ENCODE measurements at places on chromosomes 2 and 18.
A peak's percentile ranks its signal among the peaks of the same experiment; 100 is the strongest.

DNA sequence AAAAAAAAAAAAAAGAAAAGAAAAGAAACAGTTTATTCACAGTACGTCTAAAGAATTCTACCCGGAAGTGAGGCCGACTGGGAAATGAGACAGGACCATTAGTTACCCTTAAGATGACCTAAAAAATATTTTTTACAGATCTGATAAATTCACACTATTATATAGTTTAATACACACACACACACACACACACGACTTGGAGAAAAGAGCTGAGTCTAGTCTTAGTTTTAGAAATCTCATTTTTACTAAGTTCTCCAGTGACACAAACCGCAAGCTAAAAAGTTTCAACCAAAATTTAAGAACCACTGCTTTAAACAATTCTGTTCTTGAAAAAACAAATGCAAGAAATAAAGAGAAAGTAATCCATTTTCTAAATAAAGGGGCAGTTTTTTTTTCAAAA is 27.1 kb downstream of the ST3GAL5 start:
- no peak for DNase-seq

- DNase-seq: no peak
These were observed 1123.3 kb upstream of the ACVR2A start for GRCh38 chr2:146721486-146721885.

DNA sequence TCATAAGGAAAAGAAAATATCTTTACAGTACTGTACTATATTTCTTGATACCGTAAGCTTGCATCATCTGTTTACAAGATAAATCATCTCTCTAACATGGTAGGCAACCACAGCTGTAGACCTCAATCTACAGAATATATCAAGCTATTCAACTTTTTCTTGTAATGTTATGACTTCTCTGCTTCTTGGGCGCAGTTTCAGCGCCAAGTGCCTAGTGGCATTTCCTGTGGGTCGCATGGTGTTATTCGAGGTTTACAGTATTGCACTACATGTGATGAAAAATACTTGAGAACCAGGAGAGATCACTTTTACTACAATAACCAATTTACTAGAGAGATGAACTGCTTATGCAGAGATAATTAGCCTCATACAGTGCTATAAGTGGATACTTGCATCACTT is 34.0 kb upstream of the SESTD1 start:
- no peak for DNase-seq

- DNase-seq: no peak
These were observed 794 bp upstream of the CHCHD5 start for GRCh38 chr2:112583497-112584133.

DNA sequence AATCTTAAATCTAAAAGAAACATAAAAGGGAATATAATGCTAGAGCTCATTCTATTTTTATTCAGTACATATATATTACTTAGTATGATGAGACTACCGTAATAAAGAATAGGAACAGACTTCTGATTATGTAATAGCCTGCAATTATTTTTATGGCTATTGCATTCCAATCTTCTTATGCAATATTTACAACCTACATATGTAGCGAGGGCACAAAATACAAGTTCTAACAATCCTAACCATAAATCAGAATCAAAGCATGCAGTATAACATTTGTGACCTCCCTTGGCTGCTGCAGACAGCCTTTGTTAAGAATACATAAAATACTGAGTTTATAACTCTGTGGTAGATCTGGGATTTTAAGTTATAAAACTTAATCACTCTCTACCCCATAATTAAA is 177.6 kb downstream of the BABAM2 start:
- DNase-seq: no peak

GRCh38 chr18:79964330-79965118 is at the start of gene HSBP1L1:
HSBP1L1 (plus strand) TSS chr18:79964643; CDS start chr18:79964736, 93 bp downstream.
- DNase-seq: peak; percentile 86

DNA sequence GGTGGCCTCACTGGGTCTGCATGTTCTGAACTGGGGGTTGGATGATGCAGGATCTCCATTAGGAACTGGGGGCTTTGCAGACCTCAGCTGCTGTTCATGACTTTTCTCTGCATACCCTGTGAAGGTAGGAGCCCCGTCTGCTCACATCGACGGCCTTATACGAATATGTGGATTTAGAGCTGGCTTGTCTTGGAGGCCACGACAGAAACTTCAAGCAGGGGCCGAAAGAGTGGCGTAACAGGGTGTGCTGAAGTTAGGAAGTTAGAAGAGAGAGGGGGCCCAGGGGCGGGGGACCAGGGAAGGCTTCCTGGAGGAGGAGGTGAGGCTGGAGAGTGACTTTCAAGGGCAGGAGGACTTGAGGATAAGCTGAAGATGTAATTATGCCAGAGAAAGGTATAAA is 144.9 kb downstream of the TSN start:
- DNase-seq: no peak

GRCh38 chr18:77607087-77607486 is 357.4 kb downstream of the GALR1 start:
- no peak for DNase-seq

GRCh38 chr2:109349503-109350465 is 220.8 kb downstream of the SH3RF3 start:
- no peak for DNase-seq

DNA sequence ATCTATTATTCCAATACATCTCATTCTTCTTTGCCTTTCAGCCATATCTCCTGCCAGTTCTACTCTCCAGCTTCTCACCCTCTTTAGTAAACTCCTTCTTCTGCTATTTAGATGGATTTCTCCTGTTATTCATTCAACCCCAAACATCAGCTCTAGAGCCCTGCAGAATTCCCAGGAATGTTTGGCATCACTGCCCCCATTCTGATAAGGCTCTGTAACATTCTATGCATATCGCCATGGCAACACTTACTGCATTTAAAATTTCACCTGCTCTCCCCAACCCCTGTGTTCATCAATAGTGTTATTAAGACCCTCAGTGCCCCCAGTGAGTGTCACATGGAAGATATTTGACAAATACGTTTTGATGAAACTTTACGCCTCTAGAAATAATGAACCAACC is 28.6 kb downstream of the LRATD1 start:
- DNase-seq: no peak

GRCh38 chr2:176109192-176109901 is 2.3 kb downstream of the HOXD11 start:
- no peak for DNase-seq

- no peak for DNase-seq
These were observed 3.5 kb upstream of the APOB start for GRCh38 chr2:21047141-21048009.

DNA sequence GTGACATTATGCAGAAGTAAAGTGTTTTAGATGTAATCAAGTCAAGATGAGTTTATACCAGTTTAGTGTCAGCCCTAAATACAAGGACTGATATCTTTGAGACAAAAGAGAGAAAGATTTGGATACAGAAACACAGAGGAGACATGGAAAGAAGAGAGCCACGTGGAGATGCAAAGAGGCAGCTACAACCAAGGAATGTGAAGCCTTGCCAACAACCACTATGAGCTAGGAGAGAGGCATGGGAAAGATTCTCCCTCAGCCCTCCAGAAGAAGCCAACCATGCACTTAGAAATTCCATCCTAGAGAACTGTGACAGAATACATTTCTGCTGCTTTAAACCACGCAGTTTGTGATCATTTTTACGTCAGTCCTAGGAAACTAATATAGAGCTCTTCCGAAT is 217.2 kb downstream of the DOK6 start:
- DNase-seq: no peak

GRCh38 chr2:170712653-170713542 is 2.2 kb upstream of the SP5 start:
- no peak for DNase-seq

GRCh38 chr2:9771481-9772017 is 71.7 kb upstream of the TAF1B start:
- no peak for DNase-seq

GRCh38 chr2:112614201-112614840 is 29.9 kb downstream of the CHCHD5 start:
- no peak for DNase-seq

DNA sequence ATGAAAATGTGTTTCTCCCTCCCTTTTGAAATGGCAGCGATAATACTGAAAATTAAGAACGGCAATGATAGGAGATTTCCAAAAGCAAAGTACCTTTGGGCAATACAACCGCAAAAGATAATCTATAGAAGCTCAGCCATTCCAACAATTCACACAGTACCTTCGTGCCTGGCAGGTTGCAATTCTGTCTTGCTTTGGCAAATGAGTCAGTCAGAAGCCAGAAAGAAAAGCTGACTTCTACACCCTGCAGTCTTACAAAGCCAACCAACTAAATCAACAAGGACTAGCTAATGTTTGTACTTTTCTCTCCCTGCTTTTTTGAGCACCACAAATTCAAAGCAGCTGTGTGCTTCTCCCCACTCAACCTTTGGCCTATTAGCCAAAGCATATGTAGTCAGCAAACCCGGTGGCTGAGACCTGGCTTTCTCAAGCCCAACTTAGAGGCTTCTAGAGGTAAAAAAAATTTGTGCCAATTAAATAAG is 25.7 kb upstream of the ID2 start:
- DNase-seq: no peak

DNA sequence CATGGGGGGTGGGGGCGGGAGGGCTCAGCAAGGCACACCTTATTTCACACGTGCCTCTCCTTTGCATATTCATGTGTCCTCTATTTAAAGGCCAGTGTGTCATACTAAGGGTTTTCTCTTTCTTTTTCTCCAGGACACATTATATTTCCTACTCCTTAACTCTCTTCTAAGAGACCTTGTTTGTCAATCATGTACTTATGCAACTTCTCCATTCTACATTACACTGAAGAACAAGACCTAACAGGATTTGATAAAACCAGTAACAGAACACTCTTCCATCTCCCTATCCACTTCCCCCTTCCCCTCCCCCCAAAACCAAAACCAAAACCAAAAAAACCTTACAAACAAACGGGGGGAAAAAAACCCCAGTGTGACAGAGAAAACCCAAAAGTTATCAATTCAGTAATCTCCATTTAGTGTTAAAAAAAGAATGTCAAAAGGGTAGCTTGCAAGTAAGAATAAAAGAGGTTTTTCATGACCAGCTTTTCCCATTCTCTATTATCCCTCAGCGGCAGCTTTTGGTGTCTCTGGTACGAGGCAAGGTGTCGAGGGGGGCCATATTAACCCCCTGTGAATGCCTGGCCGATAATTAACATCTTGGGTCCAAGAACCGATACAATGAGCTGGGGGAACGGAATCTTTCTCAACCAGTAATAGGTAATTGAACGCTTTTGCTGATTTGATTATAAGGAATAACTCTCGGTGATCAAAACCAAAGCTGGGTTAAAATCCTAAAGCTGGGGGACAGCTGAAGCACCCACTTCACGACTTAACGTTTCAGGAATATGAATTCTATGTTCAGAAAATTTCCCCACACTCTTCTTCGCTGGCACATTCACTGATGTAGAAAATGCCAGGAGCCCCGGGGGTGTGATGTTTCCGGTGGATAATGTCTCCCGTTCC is 191.0 kb upstream of the TCF4 start:
- peak; percentile 16 for DNase-seq

- no peak for DNase-seq
These were observed 109.2 kb downstream of the VIT start for GRCh38 chr2:36805635-36806224.

- no peak for DNase-seq
These were observed 234.7 kb downstream of the C1D start for GRCh38 chr2:67828066-67828465.

DNA sequence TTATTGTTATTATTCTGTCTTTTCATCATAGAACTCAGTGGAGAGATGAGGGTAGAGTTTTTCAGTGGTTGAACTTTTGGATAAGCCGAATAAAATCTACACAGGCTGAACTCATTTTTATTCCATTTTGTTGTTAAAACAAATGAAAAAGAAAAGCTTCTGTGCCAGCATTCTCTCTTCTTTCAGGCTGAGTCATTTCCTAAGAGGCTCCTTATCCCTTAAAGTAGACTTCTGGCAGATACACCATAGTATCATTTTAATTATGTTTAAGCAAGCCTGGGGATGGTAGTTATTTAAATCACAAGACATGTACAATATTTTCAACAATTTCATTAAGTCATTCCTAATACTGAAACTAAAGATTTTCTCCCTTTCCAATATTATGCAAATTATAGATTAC is 1364.0 kb upstream of the NRXN1 start:
- DNase-seq: no peak

DNA sequence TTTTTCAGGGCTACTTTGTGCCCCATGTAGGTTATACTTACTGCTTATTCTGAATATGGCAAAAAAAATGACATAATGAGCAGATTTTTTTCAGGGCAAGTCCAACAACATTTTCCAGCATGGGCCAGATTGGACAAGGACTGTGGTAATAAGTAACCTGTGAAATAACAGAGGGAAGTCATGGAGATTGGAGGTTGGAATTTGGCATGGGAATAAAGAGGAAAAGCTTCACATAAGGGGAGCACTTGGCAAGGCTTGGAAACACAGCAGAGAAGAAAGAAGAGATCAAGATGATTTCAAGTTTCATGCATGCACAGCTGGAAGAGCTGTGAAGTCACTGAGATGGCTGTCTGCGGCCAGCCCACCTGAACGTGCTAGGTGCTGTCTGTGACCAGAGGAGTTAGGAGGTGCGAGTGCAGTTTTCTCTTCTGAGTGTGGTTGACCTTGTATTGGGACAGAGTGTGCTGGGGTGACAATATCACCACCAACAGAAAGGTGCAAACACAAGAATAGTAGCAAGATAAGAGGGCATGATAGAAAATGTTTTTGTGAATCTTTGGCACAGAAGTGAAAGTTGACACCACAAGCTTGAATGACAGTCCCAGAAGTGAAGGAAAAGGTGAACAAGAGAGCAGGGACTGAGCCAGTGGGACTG is 71.1 kb upstream of the DSC1 start:
- no peak for DNase-seq

GRCh38 chr2:240225660-240226475 is 85.4 kb upstream of the OTOS start:
- no peak for DNase-seq

GRCh38 chr2:10329580-10329879 is 26.8 kb downstream of the HPCAL1 start:
- no peak for DNase-seq

- no peak for DNase-seq
These were observed 153.2 kb downstream of the RTP5 start for GRCh38 chr2:242022550-242023290.

DNA sequence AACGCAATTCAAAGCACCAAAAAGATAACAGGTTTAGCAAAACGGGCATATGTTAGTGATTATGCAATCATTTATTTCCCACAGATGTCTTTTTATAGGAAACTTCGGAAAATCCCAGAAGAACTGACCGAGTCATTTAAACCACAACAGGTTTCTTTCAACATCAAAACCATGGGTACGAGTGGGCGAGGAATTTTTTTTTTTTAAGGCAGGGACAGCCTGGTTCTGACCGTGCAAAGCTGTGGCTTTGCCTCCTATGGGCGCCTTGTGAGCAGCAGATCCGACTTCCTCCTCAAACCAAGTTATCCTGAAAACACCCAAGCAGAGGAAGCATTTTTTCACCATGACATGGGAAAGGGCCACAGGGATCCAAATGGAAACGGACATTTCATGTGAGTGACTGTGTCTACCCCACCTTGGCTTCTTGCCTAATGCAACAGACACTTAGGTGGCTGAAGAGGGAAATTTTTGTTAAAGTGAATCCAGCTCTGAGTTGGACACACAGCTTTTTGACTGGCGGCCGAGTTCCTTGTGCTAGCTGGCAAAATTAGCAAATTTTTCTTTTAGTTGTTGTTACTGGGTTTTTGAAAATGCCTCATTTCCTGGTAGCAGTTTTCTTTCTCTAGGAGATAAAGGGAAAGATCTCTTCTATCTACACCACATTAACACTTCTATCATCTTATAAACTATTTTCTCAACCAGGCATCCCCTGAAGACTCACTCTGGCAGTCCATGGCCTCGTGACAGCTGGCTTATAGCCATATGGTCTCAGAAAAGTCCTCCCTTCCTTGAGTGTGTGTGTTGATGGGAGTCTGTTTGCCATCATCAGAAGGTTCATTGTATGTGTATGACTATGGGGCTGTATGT is 487.4 kb upstream of the ZEB2 start:
- DNase-seq: no peak

GRCh38 chr18:24470022-24470618 is 9.7 kb downstream of the HRH4 start:
- DNase-seq: no peak
